Placental pericyte (primary cell): ENCODE measurements at places on chromosomes 13 and 19. TPM values are rescaled to one million over a fixed set of nuclear protein-coding genes. Genes with fewer than 3 reads are reported as not detected.

PRX gene
- 1.3 and 2.8 TPM in 2 replicates for total RNA-seq

ZNF20 gene
- total RNA-seq, result 2.8 and 3.6 TPM in 2 replicates

RASAL3 gene
- total RNA-seq, result not detected in 2 replicates

ANKRD27 gene
- 33.3 and 39.5 TPM in 2 replicates for total RNA-seq

PSPN gene
- 0.43 and 0.88 TPM in 2 replicates for total RNA-seq

KLK5 gene
- total RNA-seq, result 0.14 TPM in 1 of 2 replicates, not detected in the other

CYP4F11 gene
- total RNA-seq, result not detected in 2 replicates

FGF21 gene
- not detected in 2 replicates for total RNA-seq

TMIGD2 gene
- not detected in 2 replicates for total RNA-seq

NCR1 gene
- not detected in 2 replicates for total RNA-seq

SULT2B1 gene
- 0.22 TPM in 1 of 2 replicates, not detected in the other for total RNA-seq

ICAM4 gene
- 8.3 and 9.2 TPM in 2 replicates for total RNA-seq

ZNF541 gene
- total RNA-seq, result not detected in 2 replicates

ZNF320 gene
- 7.2 and 11.2 TPM in 2 replicates for total RNA-seq

C1QTNF9B gene
- not detected in 2 replicates for total RNA-seq

C19orf18 gene
- 0.14 and 0.44 TPM in 2 replicates for total RNA-seq

FOXA3 gene
- not detected in 2 replicates for total RNA-seq

ZFP28 gene
- total RNA-seq, result 6.6 and 8.2 TPM in 2 replicates
